ENCODE measurements at places on chromosomes 11 and 22.
A peak's percentile ranks its signal among the peaks of the same experiment; 100 is the strongest.

GRCh38 chr11:103789952-103790351 is 246.5 kb upstream of the DDI1 start:
- no peak for DNase-seq

DNA sequence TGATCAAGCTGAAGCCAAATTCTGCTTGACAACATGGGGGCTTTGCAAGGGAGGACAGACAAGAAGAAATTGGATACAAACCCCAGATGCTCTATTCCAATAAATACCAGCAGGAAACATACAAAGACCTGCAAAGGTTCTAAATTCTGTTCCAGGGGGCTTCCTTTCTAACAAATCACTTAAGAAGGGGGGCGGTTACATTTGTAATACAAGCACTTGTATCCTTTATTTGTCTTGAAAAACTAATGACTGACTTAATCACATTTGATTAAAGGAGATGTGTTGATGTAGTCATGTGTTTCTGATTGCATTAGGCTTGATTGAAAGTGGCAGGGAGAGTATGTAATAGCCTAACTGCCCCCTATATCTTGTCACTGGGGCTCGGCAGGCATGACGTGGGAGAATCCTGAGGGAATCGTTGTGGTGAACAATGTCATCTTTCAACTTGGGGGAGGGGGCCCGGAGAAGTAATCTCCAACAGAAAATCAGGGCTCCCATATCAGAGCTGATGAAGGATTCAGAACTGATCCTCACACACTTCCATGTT is 361.7 kb downstream of the INSC start:
- no peak for DNase-seq

- no peak for DNase-seq
These were observed 18.3 kb upstream of the SYT7 start for GRCh38 chr11:61598886-61599868.

DNA sequence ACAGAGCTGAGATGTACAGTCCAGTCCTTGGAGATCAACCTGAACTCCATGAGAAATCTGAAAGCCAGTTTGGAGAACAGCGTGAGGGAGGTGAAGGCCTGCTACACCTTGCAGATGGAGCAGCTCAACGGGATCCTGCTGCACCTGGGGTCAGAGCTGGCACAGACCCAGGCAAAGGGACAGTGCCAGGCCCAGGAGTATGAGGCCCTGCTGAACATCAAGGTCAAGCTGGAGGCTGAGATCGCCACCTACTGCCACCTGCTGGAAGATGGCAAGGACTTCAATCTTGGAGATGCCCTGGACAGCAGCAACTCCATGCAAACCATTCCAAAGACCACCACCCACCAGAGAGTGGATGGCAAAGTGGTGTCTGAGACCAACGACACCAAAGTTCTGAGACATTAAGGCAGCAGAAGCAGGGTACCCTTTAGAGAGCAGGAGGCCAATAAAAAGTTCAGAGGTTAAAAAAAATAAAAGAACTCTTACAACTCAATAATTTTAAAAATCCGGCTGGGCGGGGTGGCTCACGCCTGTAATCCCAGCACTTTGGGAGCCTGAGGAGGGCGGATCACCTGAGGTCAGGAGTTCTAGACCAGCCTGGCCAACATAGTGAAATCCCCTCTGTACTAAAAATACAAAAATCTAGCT is 69.9 kb upstream of the RTL6 start:
- DNase-seq = peak; percentile 42

- DNase-seq = peak; percentile 19
These were observed 24.6 kb downstream of the FXYD6 start for GRCh38 chr11:117851852-117852251.

GRCh38 chr11:7575841-7576725 is 62.3 kb downstream of the PPFIBP2 start:
- peak; percentile 83 for DNase-seq

DNA sequence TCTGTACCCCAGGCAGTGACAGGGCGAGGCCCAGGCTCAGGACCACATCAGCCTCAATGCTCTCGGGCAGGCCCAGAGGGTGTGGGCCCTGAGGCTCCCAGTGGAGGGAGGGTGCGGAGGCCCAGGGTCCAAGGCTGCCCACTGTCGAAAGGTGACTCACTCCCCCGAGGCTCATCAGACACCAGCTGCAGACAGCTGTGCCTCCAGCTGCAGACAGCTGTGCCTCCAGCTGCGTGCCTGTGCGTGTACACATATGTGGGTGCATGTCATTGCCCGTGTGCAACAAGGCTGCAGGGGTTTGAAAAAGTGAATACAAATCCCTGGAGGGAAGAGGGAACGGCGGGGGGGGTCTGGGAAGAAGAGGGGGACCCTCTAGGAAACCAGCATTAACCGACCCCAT is 134.3 kb downstream of the BRD1 start:
- no peak for DNase-seq

DNA sequence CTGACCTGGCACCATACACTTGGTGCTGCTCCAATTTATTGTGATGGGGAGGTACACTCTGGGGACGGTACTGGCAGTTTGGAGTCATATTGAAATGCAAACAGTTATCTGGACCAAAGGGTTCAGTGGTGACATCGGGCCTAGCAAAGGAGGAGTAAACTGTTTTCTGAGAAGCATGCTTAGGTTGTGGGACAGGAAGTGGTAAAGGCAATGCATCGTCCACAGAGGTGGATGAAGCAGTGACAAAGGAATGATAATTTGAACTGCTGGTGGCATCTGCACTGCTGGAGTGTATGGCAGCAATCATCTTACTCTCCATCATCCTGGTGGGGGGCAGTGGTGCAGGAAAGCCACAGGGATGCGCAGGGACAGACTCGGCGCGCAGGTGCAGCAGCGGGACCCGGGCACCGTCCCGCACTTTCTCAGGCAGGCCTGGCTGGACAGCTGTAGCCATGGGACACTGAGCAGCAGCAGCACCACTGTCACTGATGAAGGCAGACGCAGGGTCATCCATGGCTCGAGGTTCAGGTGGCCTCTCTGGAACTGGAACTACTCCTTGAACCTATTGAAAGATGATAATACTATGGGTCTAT is 28.0 kb upstream of the TP53AIP1 start:
- DNase-seq = no peak

DNA sequence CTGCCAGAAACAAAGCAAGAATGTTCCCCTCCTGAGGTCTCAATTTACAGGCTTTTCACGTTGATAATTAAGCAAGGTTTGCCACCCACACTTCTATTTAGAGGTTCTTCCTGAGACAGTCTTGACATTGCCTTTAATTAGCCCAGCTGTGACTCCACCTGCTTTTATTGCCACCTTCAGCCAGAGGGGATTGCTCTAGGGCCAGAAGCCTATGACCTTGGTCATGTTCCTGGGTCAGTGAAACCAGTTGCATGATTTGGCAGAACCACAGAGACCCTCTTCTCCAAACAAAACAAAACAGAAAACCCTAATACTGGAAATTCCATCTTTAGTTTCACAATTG is 89.8 kb downstream of the APIP start:
- DNase-seq = peak; percentile 52

DNA sequence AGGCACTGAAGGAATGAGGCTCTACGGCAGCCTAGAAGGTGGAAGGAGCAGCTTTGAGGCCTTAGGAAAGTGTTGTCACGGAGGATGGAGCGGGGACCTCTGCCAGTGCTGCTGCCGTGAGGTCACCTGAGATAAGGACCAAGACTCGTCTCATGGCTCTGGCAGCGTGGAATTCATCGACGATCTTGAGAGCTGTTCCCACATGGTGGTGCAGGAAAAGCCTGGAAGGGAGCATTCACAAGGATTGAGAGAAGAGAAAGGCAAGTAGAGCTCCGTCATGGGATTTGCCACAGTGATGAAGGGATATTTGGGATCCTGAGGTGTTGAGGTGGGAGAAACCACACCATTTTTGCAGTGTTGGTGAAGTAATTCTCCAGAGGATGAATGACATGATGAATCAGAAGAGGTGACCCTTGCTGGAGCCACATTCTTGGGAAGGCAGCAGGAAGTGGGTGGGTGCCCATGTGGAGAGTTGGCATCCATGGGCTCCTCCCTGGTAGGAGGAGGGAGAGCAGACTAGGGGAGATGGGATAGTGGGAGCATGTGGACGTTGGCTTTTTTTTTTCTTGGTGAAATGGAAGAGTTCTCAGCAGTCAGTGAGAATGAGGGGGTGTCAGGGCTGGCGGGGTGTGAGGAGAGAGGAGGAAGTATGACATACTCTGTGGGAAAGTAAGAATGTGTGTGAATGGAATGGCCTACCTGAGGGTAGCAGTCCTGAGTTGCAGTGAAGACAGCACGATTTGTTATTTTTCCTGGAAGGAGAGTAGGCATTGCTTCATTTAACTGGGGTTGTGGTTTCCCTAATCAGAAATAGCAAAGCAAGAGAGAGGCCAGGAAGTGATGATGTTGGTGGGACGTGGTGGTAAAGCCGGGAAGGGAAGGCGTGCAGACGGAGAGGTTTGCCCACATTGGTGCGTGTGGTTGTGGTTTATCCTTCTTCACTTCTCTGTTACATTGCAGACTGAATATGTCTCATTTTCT is 11.1 kb downstream of the PPP6R3 start:
- DNase-seq = no peak

DNA sequence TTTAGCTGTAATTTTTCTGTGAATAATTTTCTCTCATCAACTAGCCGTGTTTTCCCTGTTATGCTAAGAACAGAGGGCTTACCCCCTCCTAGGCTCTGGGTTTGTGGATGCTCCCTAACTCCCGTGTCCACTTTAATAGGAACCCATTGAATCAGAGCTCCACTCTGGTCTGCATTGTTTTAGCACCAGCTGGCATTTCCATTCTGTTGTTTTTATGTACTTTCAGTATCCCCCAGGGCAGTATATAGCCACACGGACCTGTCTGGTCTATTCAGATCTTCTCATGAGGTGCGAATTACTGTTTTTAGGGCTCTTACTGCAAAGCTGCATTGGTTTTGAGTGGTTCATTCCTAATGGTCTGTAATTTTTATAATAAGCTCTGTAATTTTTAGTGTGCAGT is 16.0 kb downstream of the POLD3 start:
- DNase-seq = no peak

DNA sequence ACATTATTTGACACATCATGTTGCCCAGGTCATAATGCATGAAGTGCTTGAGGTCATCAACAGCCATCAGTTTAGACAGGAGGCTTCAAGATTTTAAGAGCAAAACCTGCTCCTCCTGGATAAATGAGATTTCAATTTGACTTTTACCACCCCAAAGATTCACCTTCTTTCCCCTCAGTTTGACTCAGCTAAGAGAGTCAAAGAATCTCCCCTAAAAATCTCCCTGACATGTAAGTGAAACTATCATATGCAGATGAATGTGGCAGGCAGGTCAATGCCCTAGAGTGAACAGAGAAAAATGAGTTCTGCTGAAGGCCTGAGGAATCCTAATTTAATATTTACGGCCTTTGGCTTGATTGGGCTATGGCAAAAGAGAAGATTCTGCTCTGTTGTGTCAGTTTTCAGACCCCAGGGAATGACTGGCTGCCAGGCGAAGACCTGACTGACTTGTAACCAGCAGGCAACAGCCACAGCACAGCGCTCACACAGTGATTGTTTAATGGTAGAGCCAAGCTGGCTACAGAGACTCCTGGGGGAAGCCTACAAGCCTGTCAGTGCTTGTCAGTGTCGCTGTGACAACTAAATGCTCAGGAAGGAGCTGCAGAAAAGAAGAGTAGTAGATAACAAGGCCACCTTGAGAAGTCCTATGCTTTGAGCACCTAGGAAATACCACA is 491.2 kb upstream of the LRRC4C start:
- no peak for DNase-seq

GRCh38 chr11:109957601-109958000 is 135.6 kb upstream of the ZC3H12C start:
- DNase-seq = no peak

- DNase-seq = no peak
These were observed 89.2 kb downstream of the FDX1 start for GRCh38 chr11:110518809-110519514.

DNA sequence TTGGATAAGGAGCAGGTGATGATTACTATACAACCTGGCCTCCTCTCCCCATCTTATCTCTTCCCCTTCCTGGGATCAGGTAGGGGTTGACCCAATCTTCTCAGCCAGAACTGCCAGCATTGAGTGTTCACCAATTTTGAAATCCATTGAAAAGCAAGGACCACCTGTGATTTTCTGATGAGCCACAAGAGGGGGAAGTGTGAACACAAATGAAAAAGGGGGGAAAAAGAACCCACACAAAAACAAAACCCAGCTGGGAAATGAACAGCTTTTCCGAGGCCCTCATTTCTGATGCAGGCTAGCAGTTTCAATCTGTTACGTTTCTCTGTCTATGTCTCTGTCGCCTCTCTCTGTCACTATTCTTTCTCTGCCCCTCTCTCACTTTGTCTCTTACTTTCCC is 161.9 kb downstream of the INSC start:
- DNase-seq = no peak

DNA sequence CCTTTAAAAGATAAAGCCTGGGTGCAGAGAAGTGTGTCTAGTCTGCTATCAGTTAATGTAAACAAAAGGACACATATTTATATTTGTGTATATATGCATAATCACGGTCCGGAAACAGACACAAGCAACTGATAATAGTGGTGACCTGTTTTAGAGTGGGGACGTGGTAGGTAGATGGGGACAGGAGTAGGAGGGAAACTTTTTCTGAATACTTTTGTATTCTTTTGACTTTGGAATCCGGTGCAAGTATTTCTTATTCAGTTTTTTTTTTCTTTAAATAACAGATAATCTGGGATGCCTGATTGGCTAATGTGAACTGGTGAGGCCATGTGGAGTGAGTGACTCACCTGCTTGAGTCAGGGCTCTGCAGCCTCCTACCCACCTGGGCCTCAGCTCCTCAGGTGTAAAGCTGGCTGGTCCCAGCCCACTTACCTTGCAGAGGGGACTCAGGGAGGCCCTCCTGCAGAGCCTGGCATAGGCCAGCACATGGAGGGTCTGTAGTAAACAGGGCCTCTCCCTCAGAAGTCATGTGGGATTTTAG is 15.3 kb downstream of the MICAL2 start:
- no peak for DNase-seq

DNA sequence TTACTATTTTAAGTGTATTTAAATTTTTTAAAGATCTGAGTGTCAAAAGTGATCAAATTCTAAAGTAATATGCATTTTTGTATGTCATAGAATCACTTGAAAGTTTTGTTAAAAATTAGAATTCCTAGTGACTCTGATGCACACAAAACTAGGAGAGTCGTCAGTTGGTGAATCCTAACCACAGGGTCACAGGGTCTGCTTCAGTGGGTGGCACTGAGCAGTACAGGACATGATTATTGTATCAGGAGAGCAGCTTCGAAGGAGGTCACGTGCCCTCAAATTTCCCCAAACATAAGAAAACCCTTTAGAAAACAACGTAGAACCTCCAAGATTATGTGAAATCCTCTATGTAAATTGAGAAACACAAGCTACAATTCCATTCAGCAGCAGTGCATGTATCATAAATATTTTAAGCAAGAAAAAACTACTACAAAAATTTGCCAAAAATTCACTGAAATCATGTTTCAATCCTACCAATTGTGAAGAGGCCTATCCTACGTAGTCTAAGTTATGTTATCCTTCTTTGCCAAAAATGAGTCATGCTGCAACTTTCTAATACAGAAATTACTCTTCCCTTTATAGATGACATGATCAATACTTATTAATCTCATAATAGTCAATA is 323.6 kb downstream of the AASDHPPT start:
- DNase-seq = no peak
